Lung (tissue), 17 donors: ENCODE measurements at places on chromosomes 5 and 9.

DNA sequence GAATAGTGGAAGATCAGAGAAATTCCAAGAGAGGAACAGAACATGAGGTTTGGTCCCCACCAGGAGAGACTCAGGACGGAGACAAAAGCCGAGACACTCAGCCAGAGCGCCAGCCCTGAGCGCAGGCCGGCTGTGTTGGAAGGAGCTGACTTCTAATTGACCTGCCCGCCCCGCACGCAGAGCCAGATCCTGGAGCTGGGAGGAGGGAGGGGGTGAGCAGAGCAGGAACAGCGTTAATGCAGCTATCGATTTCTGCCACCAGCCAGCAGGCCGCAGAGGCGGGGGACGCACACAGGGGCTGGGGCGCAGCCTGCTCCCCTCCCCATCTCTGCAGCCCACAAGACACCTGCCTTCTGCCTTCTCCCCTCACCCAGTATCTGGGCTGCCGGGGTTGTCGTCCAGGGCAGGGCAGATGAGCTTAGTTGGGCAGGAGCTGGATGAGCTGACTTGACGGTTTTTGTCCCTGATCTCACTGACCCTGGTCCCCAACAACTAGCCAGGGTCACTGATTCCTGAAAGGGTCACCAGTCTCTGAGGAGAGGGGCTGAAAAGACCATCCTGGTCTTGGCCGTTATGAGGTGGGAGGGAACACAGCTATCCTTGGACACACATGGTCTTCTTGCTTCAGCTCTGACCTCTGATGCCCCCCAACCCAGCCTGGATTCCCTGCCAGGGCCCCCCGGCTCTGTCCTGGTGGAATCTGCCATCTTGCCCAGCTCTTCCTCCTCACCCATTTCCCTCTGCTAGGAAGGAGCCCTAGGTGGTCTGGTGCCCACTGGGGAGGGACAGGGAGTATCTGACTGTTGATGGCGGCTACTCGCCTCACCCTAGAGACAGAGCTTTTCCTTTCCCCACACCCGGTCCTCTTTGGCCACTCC is 29.8 kb downstream of the CXXC5 start:
- DNase-seq: peak; percentile 66

GRCh38 chr9:18531136-18532065 is 57.4 kb downstream of the ADAMTSL1 start:
- peak; percentile 82 for DNase-seq

- DNase-seq: no peak
These were observed 6.5 kb downstream of the LIX1 start for GRCh38 chr5:97135868-97136267.

GRCh38 chr9:127838375-127839078 is 15.9 kb downstream of the ENG start:
- DNase-seq: no peak

DNA sequence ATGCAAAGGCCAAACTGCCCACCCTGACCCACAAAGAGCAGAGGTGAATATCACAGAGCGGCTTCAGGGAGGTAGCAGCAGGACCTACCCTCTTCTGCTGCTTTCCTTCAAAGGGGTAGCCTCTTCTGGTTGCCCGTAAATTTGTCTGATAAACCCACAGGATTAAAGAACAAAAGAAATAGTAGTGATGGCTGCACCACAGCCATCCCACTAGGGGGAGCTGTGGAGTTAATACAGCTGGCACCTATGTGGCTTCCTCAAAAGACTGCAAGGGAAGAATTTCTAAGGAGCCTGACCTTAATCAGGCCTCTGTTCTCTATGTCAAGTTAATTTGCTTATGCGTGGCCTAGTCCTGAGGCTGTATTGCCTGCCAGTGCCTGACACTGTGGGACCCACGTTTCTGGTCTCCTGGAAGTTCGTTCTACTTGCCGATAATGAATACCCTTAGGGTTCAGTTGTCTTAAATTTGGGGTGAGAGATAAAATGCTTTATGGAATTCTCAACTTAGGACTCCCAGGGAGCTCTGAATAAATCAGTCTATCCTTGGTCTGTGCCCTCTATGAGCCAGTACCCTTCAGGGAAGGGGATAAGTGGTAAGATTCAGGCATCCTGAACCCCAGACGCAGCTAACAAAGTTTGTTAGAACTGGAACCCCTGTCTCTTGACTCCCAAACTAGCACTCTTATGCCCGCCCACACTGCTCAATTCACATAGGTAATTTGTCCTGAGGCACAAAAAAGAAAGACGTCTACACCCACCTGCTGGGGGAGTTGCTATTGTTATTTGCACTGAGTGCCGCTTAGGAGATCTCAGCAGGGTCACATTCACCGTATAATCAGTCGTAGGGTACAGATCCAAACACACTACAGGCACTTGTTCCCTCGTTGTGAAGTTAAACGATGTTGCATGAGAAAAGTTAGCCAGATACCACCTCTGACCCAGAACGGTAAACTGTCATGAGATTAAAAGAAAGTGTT is 77.1 kb downstream of the SUSD1 start:
- DNase-seq: peak; percentile 77
